ENCODE measurements at places on chromosomes 12 and 14. TPM values are rescaled to one million over a fixed set of nuclear protein-coding genes. Genes with fewer than 3 reads are reported as not detected.

GRCh38 chr12:27151479-27151878 is 69.1 kb upstream of the C12orf71 start:
- no peaks in the 10 kb centered on the region for H3K4me1 ChIP-seq
- H3K27ac ChIP-seq, result no peak overlapping the region
- H3K4me3 ChIP-seq, result no peak overlapping the region

GRCh38 chr14:71610149-71610548 is 322.1 kb upstream of the RGS6 start:
- H3K27ac ChIP-seq, result no peak overlapping the region
- H3K36me3 ChIP-seq, result no peaks in the 10 kb centered on the region
- no peak for DNase-seq
- no peaks in the 10 kb centered on the region for H3K27me3 ChIP-seq

DNA sequence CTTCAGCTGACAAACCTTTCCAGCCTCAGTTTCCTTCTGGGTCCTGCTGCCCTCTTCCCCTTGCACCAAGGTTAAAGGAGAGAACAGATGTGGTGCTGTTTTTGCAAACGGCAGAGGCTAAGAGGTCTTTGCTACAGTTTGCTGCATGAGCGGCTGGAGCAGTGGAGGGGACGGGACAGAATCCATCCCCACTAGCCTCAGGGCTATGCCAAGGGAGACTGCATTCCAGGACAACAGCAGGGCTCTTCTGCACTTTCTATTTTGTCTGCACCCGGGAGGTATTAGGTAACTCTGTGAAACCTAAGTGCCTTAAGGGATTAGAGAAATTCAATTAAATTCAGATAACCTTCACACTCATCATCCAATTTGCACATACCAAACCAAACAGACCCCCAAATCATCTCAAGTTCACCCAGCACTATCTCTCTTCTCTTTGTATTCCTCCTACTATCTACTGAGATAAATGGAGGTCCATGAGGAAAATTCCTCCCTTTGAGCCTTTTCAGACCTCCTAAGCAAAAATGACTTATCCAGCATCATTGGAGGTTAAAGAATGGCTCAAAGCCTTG is 103.8 kb upstream of the VRK1 start:
- DNase-seq, result no peak
- no peaks in the 10 kb centered on the region for H3K36me3 ChIP-seq
- H3K27me3 ChIP-seq, result no peaks in the 10 kb centered on the region
- H3K4me1 ChIP-seq, result no peaks in the 10 kb centered on the region
- H3K27ac ChIP-seq, result no peak overlapping the region
- H3K4me3 ChIP-seq, result no peak overlapping the region

GRCh38 chr12:52708010-52708409 is 4.7 kb upstream of the KRT77 start:
- H3K27ac ChIP-seq, result no peak overlapping the region
- no peaks in the 10 kb centered on the region for H3K4me1 ChIP-seq
- H3K27me3 ChIP-seq, result no peaks in the 10 kb centered on the region
- H3K4me3 ChIP-seq, result no peak overlapping the region

- no peak for DNase-seq
- H3K27ac ChIP-seq, result no peak overlapping the region
- no peaks in the 10 kb centered on the region for H3K4me1 ChIP-seq
- no peak overlapping the region for H3K4me3 ChIP-seq
- H3K36me3 ChIP-seq, result no peaks in the 10 kb centered on the region
Measured at GRCh38 chr12:26520109-26520508, 312.9 kb downstream of the ITPR2 start.

- peaks cover 45% of the 10 kb centered on the region for H3K4me1 ChIP-seq
- no peak for DNase-seq
- peaks cover 20% of the 10 kb centered on the region for H3K36me3 ChIP-seq
- no peak overlapping the region for H3K4me3 ChIP-seq
Measured at GRCh38 chr14:76776428-76777251, 15.4 kb downstream of the VASH1 start.

GRCh38 chr14:64026600-64026999 is 173.8 kb downstream of the SYNE2 start:
- no peak overlapping the region for H3K4me3 ChIP-seq
- no peaks in the 10 kb centered on the region for H3K27me3 ChIP-seq
- no peak for DNase-seq
- H3K36me3 ChIP-seq, result peaks cover 24% of the 10 kb centered on the region
- H3K4me1 ChIP-seq, result no peaks in the 10 kb centered on the region

DNA sequence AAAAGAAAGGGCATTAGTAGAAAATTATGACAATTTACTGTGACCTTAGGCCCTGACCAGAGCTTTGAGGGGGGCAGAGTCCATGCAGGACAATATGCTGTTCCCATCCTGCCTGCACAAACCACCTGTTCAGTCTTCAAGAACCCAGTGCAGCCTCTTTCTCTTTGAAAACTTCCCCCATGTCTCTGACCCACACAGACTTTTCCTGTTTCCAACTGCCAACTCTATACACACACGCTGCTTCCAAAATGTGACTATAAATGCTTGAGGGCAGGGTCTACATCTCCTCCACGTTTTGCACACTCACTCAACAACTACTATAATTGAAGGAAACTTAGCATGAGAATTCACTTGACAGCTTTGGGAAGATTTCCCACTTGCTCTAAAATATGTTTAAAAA is 36.6 kb upstream of the SYCP3 start:
- no peaks in the 10 kb centered on the region for H3K27me3 ChIP-seq
- no peak overlapping the region for H3K4me3 ChIP-seq
- H3K4me1 ChIP-seq, result no peaks in the 10 kb centered on the region
- H3K36me3 ChIP-seq, result peaks cover 6% of the 10 kb centered on the region

SIX1 gene
- 5.1 TPM for total RNA-seq

EFS gene
- total RNA-seq, result 38.2 TPM

GLIPR1L1 gene
- total RNA-seq, result not detected
